Motor neuron (in vitro differentiated cells): ENCODE measurements at places on chromosomes 1 and 21. TPM values are rescaled to one million over a fixed set of nuclear protein-coding genes. Genes with fewer than 3 reads are reported as not detected.
A peak's percentile ranks its signal among the peaks of the same experiment; 100 is the strongest.

GRCh38 chr21:31289702-31290101 lies 54.4 kb downstream of the TIAM1 start:
- no peak for ATAC-seq

GBP6 gene
- 0.14 TPM in 1 of 2 replicates, not detected in the other for total RNA-seq

DNA sequence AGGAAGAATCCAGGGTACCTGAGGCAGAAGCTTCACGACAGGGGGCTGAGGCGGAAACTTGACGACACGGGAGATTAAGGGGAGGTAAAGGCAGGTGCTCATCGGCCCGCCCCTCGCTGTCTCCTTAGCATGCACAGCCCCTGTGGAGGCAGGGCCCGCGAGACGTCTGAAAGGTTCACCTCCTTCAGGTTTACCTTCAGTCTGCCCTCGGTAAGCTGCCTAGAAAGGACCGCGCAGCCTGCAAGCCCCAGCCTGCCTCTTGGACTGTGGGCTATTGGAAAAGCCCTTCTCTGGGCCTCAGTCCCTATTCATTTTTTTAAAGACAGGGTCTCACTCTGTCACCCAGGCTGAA lies 28.5 kb downstream of the KNCN start:
- ATAC-seq: no peak

OR2L2 gene
- 0.13 TPM in 1 of 2 replicates, not detected in the other for total RNA-seq

TDRD5 gene
- 0.10 TPM in 1 of 2 replicates, not detected in the other for total RNA-seq

PDPN gene
- total RNA-seq: 16.7 and 18.9 TPM in 2 replicates

CACNA1S gene
- not detected in 2 replicates for total RNA-seq

DNA sequence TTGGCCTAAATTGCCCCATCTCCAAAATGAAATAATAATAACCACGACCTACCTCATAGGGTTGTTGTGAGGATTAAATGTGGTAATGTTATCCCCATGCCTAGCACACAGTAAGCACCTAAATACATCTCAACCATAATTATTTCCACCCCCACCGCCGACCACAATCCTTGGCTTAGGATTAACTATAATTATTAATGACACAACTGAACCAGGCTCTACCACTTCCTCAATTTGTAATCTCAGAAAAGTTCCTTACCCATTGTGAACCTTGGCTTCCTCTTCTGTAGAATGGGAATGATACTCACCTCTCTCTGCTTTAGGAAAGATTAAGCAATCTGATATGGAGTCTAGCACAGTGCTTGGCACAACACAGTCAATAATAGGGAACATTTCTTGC lies 44.3 kb upstream of the TACSTD2 start:
- no peak for ATAC-seq

DNA sequence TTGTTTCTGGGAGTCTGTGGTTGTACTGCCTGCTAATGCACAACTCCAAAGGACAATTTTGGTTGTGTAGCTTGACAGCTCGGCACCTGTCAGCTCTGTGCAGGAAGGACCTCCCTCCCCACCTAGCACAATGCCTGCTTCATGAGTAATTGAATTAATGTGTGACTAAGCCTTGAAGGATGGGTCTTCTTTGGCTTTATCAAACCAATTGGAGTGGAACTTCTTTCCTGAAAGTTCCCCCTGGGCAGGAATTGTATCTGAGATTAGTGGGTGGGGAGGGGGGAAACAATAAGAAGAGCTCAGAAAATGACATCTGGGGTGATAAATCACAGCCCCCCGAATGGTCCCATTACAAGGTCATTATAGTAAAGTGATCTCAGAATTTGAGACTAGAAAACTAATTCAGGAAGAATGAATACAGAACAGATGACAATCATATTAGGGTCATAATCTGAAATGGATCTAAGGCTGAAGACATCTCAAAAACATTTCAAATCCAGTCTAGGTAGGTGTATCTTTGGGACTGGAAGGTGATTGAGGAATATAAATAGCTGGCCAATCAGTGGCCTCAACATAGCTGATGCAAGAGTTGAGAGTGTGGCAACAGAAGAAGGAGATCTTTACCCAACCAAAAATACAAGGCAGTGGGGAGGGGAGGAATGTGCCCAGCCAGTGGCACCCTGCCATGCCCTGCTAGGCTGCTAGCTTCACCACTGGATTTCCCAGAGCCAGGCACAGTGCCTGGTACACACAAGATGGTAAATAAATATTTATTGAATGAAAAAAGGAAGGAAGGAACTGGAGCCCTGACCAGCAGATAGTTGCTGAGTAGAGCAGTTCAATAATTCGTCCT lies 10.1 kb upstream of the SESN2 start:
- ATAC-seq: no peak

DNA sequence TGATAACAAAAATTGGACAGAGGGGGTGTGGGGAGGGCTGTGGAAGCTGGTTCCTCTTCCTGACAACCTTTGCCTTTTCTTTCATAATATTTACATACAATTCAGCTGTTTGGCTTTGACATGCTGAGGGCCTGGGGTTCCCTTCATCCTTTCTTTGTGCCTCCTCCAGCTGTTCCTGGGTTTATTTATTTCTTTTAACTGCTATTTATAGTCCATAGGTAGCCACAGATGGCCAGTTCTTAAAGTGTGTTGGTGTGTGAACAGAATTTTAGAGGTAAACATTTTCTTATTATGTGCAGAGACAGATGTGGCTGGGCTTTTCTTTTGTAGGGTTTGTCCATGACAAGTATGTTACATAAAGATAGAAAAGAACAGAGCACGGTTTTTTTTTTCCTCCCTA lies 34.1 kb upstream of the CNIH3 start:
- ATAC-seq: no peak

DNA sequence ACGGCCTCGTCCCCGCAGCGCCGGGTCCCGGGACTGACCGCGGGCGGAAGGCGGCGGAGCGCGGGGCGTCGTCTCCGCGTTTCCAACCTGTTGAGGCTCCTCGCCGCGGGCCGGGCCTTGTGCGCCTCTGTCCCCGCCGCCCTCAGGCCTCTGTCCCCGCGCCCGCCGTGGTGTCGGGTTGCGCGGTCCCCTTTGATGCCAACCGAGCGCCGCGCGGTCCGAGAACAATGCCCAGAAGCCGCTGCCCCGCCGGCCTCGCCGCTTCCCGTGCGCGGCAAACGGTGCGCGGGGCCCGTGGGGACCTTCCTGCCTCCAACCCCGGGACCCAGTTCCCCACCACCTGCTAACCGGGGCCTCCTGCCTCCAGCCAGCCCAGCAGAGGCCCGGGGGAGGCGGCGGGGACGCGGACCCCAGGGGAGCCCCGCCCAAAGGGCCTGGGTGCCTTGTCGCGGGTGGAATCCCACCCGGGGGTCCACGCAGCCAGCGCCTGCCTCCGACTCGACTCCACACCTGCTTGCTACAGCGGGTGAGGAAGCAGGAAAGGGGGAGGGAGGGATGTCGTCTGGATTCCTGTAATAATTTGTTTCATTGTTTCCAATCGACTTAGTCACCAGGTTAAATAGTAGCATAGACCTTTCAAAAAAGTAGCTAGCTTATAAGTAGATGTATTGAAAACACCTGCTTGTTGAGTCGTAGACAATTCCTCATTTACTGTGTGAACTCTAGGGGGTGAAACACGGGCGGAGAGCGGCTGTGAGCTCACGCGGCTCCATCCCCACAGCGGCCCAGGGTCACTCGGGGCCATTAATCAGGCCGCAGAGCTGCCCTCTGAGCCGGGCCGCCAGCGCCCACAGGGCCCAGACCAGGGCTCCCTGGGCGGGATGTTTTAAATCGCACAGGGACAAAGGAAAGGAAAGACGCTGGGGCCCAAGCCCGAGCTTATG lies 1.1 kb downstream of the COL18A1 start:
- ATAC-seq: peak; percentile 17

DNA sequence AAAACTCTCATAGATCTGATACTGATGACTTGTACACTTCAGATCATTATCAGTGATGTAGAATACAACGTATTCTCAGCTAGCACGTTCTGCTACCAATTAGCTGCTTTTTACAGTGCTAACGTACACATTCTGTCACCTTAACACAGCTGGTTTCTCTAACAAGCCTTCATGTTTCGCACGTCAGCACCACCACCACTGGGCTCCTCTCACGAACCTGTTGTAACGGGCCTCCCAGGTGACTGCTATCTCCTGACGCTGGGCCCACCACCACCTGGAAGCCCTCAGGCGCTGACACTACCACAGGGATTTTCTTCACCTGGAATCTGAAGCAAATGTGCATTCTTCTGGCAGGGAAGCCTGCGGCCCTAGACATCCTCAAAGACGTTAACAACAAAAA lies 19.8 kb downstream of the TOMM20 start:
- no peak for ATAC-seq

- no peak for ATAC-seq
Measured at GRCh38 chr21:35641271-35642016, 418.9 kb downstream of the SETD4 start.
